Sigmoid colon (tissue), 7 donors: ENCODE measurements at places on chromosomes 2 and 18. TPM values are rescaled to one million over a fixed set of nuclear protein-coding genes. Genes with fewer than 3 reads are reported as not detected.

DNA sequence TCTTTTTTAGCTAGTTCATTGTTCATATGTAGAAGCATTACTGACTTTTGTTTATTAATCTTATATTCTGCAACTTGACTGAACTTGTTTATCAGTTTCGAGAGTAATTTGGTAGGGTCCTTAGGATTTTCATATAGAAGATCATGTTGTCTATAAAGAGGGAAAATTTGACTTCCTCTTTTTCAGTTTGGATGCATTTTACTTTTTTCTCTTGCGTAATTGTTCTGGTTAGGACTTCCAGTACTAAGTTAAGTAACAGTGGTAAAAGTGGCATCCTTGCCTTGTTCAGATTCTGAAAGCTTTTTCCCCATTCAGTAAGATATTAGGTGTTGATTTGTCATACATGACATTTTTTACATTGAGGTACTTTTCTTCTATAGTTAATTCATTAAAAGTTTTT, 726.0 kb downstream of the KCNJ3 start:
- H3K27me3 ChIP-seq, result no peaks in the 10 kb centered on the region
- H3K4me1 ChIP-seq, result no peaks in the 10 kb centered on the region
- H3K27ac ChIP-seq, result no peak overlapping the region
- DNase-seq, result no peak

- no peaks in the 10 kb centered on the region for H3K36me3 ChIP-seq
- no peak overlapping the region for H3K4me3 ChIP-seq
- peaks cover 28% of the 10 kb centered on the region for H3K4me1 ChIP-seq
- no peaks in the 10 kb centered on the region for H3K27me3 ChIP-seq
These were observed 18.5 kb downstream of the LDLRAD4 start for GRCh38 chr18:13237073-13237472.

DNA sequence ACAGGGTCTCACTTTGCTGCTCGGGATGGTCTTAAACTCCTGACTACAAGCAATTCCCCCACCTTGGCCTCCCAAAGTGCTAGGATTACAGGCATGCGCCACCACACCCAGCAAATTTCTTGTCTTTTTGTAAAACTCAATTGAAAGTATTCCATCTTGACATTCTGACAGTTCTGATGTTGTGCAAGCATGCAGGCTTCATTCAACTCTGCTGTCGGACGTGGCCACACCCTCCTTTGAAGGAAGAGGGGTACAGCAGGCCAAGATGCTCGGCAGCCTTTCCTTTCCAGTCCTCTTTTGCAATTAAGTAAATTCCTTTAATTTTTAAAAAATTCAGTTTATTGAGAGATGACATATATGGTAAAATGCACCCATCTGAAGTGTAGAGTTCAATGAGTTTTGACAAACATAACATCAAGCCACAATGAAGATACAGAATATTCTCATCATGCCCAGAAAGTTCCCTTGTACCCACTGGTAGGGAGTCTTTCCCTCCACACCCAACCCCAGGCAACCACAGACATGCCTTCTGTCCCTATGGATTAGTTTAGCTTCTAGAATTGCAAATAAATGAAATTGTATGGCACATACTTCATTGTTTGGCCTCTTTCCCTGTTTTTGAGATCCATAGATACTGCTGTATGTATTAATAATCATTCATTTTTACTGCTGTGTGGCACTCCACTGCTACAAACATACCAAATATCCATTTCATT, 33.1 kb downstream of the TUBB6 start:
- H3K4me1 ChIP-seq, result peaks cover 3% of the 10 kb centered on the region
- no peak overlapping the region for H3K27ac ChIP-seq
- peaks cover 59% of the 10 kb centered on the region for H3K36me3 ChIP-seq
- peak; percentile 25 for DNase-seq
- no peak overlapping the region for H3K4me3 ChIP-seq

GRCh38 chr18:80159713-80160636, 50.9 kb downstream of the ADNP2 start:
- no peak for DNase-seq
- peak overlapping the region; percentile 21 for H3K4me3 ChIP-seq
- no peaks in the 10 kb centered on the region for H3K27me3 ChIP-seq
- H3K36me3 ChIP-seq, result no peaks in the 10 kb centered on the region
- no peak overlapping the region for H3K27ac ChIP-seq
- no peaks in the 10 kb centered on the region for H3K4me1 ChIP-seq

DNA sequence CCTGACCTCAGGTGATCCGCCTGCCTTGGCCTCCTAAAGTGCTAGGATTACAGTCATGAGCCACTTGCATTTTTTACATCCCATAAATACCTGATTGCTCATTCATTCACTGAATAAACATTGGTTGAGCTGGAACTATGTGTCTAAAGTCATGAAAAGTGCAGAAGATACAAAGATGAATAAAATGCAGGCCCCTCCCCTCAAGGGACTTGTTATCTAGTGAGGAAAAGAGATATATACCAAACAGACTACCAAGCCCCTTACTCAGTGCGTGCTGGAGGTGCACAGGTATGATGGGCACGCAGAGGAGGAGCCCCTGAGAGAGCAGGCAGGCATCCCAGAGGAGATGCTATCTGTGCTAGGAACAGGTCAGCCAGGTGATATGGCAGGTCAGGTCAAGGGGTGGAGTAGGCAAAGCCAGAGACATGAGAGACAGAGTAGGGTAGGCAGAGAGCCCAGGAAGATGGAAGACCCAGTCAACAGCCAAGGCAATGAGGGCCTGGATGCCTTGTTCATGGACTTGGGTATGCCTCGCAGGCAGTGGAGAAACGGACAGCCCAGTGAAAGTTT, 7.7 kb downstream of the FHL2 start:
- H3K27ac ChIP-seq, result peak overlapping the region; percentile 59
- DNase-seq, result no peak
- H3K27me3 ChIP-seq, result no peaks in the 10 kb centered on the region
- H3K36me3 ChIP-seq, result peaks cover 3% of the 10 kb centered on the region
- H3K4me1 ChIP-seq, result no peaks in the 10 kb centered on the region
- no peak overlapping the region for H3K4me3 ChIP-seq

- H3K4me3 ChIP-seq, result no peak overlapping the region
- no peak overlapping the region for H3K27ac ChIP-seq
- H3K36me3 ChIP-seq, result no peaks in the 10 kb centered on the region
These were observed 20.1 kb upstream of the ALPI start for GRCh38 chr2:232435805-232436204.

- no peaks in the 10 kb centered on the region for H3K36me3 ChIP-seq
- H3K27ac ChIP-seq, result no peak overlapping the region
- H3K27me3 ChIP-seq, result no peaks in the 10 kb centered on the region
- H3K4me1 ChIP-seq, result no peaks in the 10 kb centered on the region
These were observed 25.4 kb downstream of the KIF5C start for GRCh38 chr2:148900350-148900837.

- H3K36me3 ChIP-seq, result no peaks in the 10 kb centered on the region
- no peak for DNase-seq
- H3K4me1 ChIP-seq, result no peaks in the 10 kb centered on the region
- H3K27ac ChIP-seq, result no peak overlapping the region
- H3K27me3 ChIP-seq, result no peaks in the 10 kb centered on the region
These were observed 572.9 kb upstream of the SLC8A1 start for GRCh38 chr2:41024816-41025215.

DNA sequence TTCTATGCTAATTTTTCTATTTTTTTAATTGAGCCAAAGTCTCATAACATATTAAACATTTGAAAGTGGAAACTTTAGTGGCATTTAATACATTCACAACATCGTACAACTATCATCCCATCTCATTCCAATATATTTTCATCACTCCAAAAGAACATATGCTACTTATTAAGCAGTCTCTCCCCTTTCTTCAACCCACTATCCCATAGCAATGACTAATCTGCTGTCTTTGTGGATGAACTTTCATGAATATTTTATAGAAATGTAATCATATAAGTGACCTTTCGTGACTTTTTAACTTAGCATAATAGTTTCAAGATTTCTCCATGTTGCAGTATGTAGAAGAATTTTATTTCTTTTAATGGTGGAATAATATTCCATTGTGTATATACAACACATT, 90.3 kb downstream of the CCDC178 start:
- no peak overlapping the region for H3K27ac ChIP-seq
- no peaks in the 10 kb centered on the region for H3K27me3 ChIP-seq

- no peak overlapping the region for H3K4me3 ChIP-seq
- no peak overlapping the region for H3K27ac ChIP-seq
- no peak for DNase-seq
- H3K36me3 ChIP-seq, result no peaks in the 10 kb centered on the region
These were observed 186.9 kb upstream of the PXDN start for GRCh38 chr2:1931003-1931914.

DNA sequence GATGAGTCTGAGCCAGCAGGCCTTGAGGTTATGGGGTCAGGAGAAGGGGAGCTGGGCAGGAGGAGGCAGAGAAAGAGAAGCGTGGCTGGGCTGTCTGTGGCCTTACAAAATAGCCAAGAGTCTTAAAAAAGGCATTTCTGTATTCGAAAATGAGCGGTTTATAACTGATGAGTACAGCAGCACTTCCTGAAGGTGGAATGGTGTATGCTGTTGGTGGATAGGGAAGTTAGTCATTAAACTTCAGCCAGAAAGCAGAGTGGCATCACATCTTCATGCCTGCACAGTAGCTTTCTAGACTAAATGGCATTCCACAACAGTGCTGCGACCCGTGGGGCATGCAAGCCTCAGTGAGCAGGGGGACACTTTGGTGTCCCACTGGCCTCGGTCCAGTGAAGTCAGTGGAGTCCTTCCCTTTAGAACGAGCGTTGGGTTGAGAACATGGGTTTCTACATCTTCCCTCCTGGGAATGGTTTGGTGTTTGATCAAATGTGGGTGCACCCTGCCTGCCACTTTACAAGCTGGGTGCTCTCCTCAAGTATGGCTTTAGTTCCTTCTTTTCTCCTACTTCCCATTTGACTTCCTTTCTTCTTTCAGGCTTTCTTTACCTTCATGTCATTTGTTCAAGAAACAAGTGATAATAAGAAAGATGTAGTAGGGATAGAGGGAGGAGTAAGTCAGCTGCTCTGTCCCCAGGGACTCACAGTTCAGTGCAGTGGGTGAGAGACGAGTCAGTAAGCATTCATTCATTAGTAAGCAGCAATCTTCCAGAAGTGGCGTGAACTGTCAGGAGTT, 96.3 kb downstream of the ARMC9 start:
- DNase-seq, result no peak

DNA sequence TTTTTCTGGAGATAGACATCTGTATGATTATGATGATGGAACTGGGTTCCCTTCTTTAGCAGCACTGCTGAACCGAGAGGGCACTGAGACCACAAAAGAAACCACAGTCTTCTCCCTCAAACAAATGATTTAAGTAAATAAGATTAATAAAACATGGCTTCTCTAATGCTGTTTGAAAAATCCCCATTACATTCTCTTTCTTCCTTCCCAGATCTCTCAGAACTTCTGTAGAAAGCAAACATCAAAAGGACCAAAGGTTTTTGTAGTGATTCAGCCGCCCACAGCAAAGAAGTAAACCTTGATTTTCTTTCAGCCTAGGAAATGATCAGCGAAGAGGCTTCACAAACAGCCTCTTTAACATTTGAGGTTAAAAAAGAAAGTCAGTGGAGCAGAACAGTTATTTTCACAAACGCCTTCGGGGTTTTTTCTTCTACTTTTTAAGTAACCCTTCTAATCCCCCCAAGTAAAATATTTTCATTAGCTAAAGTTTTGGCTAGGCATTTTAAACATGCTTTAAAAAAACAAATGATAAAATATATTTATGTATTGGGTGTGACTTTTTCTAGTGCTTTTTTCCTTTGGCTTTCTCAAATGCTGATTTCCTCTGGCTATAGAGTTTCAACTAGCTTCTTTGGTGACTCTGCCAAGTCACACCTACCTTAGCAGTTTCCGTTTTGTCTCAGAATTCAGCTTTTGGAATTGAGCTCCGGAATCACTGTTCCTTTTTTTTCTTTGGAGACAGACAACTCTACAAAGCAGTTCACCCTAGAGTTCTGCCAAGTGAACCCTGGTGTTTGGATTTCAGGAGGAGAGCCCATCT, 89.6 kb downstream of the UPP2 start:
- no peak for DNase-seq
- H3K27me3 ChIP-seq, result no peaks in the 10 kb centered on the region
- no peaks in the 10 kb centered on the region for H3K36me3 ChIP-seq

DNA sequence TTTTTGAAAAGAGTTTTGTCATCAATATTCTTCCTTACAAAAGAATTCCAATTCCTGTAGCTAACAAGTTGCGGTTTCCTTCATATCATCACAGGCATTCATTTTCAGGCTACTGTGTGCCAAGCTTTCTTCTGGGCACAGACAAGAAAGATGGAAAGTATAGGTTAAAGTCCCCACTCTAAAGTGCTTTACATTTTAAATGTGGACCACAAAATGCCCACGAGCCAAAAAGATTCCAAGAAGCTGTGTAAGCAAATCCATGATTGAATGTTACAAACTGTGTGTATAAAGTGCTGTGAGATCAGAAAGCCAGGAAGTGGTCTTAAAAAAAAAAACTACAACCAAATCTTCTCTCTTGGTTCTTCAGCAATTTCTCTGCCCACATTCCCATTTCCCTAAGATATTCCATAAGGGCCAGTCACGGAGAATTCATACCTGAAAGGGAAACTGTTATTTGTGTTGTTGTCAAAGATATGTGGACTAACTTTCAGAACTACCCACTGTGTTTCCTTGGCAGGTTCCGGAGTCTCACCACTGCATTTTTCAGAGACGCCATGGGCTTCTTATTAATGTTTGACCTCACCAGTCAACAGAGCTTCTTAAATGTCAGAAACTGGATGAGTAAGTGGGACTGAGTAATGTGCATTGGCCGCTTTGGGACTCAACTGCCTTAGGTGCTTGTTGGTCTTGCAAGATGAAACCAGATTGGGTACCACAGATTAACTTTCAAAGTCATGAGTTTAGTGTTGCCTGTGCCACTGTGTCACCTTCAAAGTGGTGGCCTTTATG, 55.7 kb downstream of the RAB27B start:
- H3K4me1 ChIP-seq, result no peaks in the 10 kb centered on the region
- DNase-seq, result no peak
- H3K27ac ChIP-seq, result no peak overlapping the region
- H3K27me3 ChIP-seq, result no peaks in the 10 kb centered on the region
- no peaks in the 10 kb centered on the region for H3K36me3 ChIP-seq

DNA sequence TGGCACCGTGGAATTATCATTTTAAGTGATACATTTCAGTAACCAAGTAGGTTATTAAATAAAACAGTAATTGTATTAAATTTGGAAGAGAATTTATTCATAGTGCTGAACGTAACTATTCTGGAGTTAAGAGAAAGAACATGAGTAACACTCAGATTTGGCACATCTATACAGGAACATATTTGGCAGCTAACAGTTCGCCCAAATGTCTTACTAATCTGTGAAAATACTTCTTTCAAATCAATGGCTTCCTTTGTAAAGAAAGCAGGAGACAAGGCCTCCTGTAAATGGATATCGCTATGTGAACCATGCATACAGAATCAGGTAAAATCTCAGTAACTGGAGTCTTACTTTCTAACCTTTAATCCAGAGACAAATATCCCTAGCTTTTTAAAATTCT, 64.4 kb downstream of the ZNF516 start:
- H3K36me3 ChIP-seq, result no peaks in the 10 kb centered on the region
- no peak for DNase-seq
- H3K27me3 ChIP-seq, result no peaks in the 10 kb centered on the region
- H3K4me1 ChIP-seq, result peaks cover 57% of the 10 kb centered on the region
- H3K27ac ChIP-seq, result no peak overlapping the region

- no peaks in the 10 kb centered on the region for H3K36me3 ChIP-seq
- H3K4me1 ChIP-seq, result peaks cover 37% of the 10 kb centered on the region
- DNase-seq, result no peak
- H3K4me3 ChIP-seq, result no peak overlapping the region
- H3K27me3 ChIP-seq, result peaks cover 86% of the 10 kb centered on the region
These were observed 1.7 kb downstream of the HOXD12 start for GRCh38 chr2:176101216-176101830.

Gene SMYD1
- polyA plus RNA-seq, result 1.1 TPM

Gene ASXL3
- 0.16 TPM for polyA plus RNA-seq

Gene GALNT13
- under 0.01 TPM for polyA plus RNA-seq

Gene DSG2
- 92.4 TPM for polyA plus RNA-seq

Gene IL1RN
- polyA plus RNA-seq, result 6.6 TPM

Gene SPC25
- 2.4 TPM for polyA plus RNA-seq

Gene TMEFF2
- not detected for polyA plus RNA-seq

Gene CIB4
- not detected for polyA plus RNA-seq

Gene ICOS
- polyA plus RNA-seq, result 6.4 TPM
